ENCODE measurements at places on chromosomes 12 and 14.

- no peak for DNase-seq
Measured at GRCh38 chr12:64172143-64172970, 49.7 kb downstream of the KICS2 start.

DNA sequence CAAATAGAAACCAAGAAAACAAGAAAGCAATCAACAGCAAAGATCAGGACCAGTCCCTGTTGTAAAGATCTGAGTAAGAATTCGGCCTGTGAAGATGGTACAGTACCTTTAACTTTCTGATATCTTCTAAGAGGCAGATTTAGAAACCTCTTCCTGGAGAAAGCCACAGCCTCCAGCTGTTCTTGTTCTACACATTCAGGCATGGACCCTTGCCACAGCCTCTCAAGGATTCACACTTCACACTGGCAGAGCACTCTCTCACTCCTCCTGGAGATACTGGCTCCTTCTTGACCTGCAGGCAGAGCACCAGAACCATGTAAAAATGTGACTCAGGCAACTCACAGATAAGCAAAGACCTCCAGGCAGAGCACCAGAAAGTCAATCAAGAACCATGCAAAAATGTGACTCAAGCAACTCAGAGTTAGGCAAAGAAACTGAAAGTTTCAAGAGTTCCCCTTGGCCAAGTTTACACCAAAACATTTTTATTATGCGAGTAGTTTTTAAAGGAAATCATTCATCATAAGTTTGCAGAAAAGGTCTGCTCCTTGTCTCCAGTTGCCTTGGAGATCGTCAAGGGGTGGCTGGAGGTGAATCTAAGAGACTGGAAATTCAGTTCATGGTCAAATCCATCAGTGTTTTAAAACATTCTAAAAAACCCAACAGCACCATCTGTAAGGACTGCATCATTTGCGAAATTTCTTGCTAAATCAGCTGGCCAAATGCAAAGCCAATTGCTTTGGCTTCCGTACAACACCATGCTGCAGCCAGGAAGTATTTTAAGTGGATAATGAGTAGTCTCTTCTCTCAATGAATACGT is 119.3 kb upstream of the MDM1 start:
- DNase-seq: no peak

- no peak for DNase-seq
Measured at GRCh38 chr12:52480073-52480472, 6.5 kb upstream of the KRT6C start.

DNA sequence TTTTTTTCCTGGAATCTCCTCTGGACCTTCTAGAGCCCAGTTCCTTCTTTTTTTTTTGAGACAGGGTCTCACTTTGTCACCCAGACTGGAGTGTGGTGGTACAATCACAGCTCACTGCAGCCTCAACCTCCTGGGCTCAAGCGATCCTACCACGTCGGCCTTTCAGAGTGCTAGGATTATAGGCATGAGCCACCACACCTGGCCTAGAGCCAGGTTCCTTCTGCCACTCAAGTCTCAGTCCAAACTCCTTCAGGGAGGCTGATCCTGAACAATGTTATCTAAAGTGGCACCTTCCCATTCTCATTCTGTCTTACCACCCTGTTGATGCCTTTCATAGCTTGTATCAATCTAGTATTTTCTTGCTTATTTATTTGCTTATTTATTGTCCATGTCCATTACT is 22.3 kb upstream of the ELK3 start:
- no peak for DNase-seq

- no peak for DNase-seq
Measured at GRCh38 chr12:108602209-108602705, 4.4 kb upstream of the TMEM119 start.

All from activated naive CD8-positive, alpha-beta T cell treated with anti-CD3 and anti-CD28 coated beads, Interleukin-2, amount 50 U/mL, for 16 hours (primary cell).